ENCODE measurements at places on chromosomes 12 and 14.
A peak's percentile ranks its signal among the peaks of the same experiment; 100 is the strongest.

GRCh38 chr12:43776498-43776897, 17.7 kb downstream of the IRAK4 start:
- DNase-seq = peak; percentile 13

DNA sequence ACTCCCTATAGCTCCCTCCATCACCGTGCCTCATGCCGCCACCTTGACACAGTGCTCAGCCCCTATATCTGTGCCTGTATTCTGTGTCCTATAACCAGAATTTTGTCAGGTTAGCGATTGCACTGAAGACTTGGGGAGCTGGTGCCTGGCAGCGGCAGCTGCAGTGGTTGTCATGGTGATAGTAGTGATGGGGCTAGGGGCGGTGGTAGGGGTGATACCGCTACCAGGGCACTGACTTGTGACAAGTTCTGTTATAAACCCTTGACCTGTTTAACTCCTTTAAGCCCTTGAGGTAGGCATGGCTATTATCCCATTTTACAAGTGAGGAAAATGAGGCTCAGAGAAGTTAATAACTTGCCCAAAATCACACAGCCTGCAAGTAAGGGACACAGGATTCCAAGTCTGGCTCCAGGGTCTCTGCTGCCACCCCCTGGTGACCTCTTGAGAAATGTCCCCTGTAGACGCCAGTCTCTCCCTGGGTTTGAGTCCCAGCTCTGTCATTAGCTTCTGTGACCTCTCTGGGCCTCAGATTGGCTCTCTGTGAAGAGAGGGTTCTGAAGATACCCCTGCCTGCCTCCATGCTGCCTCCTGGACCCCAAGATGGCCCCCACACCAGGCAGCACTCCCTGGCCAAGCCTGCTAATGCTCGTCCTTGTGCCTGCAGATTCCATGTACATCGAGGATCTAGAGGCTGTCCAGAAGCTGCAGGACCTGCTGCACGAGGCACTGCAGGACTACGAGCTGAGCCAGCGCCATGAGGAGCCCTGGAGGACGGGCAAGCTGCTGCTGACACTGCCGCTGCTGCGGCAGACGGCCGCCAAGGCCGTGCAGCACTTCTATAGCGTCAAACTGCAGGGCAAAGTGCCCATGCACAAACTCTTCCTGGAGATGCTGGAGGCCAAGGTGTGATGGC, 121.9 kb downstream of the ESRRB start:
- DNase-seq = no peak

- no peak for DNase-seq
Measured at GRCh38 chr14:96634481-96634880, 132.3 kb downstream of the PAPOLA start.

GRCh38 chr12:24770334-24770733, 178.6 kb downstream of the BCAT1 start:
- DNase-seq = no peak

DNA sequence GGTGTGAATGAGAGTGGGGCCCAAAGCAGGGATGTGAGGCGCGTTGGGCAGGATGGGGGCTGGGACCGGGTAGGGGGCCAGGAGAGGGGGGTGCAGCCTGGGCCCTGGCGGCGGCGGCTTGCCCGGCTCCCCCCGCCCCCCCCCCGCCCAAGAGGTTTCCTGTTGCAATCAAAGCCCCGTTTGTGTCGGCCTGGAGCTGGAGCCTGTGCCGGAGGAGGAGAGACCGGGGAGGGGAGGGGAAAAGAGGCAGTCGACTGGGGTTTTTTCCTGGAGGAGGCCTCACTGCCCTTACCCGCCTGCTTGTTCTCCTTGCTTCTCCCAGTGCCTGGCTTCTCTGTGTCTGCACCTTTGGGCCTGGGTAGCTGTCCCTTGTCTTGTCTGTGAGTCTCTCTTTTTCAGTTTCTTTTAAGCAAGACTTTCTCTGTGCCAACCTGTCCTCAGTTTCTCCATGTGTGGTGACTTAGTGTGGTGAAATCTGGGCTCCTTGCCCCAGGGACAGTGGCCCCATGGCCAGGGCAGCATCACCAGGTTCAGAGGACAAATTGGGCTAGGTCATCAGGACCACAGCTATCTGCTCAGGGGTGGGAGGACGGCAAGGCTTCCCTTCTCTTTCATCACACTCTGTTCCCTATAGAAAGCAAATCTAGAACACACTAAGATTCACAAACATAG, 8.5 kb downstream of the RARG start:
- DNase-seq = no peak

- DNase-seq = no peak
Measured at GRCh38 chr12:52945389-52946232, 3.3 kb upstream of the KRT18 start.

- no peak for DNase-seq
Measured at GRCh38 chr14:89748004-89748403, 206.5 kb downstream of the EFCAB11 start.

- DNase-seq = peak; percentile 24
Measured at GRCh38 chr14:26163761-26164160, 434.1 kb downstream of the NOVA1 start.

- DNase-seq = no peak
Measured at GRCh38 chr12:66066137-66066928, 64.2 kb downstream of the LLPH start.

Measured in NCI-H2081 (cell line).